Uterus (tissue), 4 donors: ENCODE measurements at places on chromosomes 6 and 20. TPM values are rescaled to one million over a fixed set of nuclear protein-coding genes. Genes with fewer than 3 reads are reported as not detected.

TINAG gene
- not detected for total RNA-seq

SLC17A1 gene
- total RNA-seq, result not detected

NINL gene
- 10.5 TPM for total RNA-seq

FOXF2 gene
- total RNA-seq, result not detected

HS3ST5 gene
- total RNA-seq, result not detected

CARMIL1 gene
- 11.8 TPM for total RNA-seq

MOG gene
- total RNA-seq, result not detected

C6orf15 gene
- total RNA-seq, result not detected

ROS1 gene
- total RNA-seq, result not detected

ANGPT4 gene
- 2.0 TPM for total RNA-seq

LY6G6F gene
- not detected for total RNA-seq

CLDN20 gene
- total RNA-seq, result not detected
